ENCODE measurements at places on chromosomes 5 and 9.

- no peak for DNase-seq
Measured at GRCh38 chr5:158824241-158824882, 275.4 kb downstream of the EBF1 start.

DNA sequence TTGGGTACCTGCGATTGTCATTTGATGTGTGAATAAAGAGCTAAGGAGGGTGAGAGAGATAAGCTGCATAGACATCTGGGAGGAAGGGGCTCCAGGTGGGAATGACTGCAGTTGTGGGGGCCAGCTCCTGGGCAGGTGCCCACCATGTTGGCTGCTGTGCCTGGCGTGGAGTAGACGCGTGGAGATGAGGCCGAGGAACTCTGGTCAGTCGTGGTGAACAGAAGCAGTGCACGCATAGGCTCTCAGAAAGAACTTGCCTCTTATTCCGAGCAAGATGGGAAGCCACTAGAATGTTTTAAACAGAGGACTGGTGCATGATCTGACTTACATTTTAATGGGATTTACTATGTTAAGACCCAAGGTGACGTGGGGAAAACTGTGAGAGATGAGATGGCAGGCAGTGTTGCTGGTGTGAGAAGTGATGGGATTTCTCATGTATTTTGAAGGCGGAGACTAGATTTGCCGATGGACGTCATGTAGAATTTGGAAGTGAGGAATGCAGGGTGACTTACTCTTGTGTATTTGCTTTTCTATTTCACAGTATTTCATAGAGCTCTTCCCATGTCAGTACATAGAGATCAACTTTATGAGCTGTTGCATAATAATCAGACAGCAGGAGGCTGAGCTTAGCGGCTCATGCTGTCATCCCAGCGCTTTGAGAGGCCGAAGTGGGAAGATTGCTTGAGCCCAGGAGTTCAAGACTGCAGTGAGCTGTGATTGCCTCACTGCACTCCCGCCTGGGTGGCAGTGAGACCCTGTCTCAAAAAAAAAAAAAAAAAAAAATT, 71.1 kb downstream of the EHMT1 start:
- no peak for DNase-seq

DNA sequence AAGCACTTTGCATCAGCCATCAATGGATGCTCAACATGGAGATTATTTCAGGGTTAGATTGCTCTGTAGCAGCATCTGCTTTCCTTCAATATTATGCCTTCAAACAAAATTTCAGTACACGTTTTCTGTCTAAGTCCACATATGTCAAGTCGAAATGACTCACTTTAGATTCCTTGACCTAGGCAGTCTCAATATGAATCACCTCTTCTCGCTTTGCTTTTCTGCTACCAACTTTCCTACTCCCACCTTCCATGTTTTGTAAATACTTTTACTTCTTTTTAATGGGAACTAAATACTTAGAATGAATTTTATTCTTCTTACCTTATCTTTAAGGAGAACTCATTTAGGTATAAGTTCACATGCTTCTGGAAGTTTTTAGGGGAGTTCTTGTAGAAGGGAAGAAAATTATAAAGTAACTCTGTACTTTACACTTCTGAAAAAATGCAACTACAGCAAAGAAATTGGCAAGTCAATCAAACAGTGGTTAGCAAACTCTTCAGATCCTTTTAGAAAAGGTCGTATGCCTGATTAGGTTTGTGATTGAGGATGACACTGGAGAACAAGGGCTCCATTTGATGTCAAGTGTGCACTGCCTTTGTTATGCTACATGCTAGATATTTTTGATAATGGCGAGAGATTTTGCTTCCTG, 478.5 kb upstream of the SMARCA2 start:
- no peak for DNase-seq

DNA sequence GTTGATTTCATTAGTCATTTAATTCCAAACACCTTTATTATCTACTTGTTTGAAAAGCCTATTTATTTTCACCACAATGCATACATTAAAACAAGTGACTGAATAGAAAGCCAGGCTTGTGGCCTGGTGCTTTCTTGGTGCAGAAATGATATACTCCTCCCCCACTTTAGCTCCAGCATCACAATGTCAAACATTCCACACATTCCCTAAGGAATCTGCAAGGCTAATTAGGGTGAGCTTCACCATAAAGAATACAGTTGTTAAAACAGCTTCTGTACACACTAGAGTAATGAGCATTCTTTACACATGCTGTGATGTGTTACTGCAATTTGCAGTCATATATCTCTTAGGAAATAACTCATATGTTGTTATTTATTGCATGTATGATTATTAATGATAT, 705.7 kb downstream of the CETN3 start:
- DNase-seq = no peak

GRCh38 chr9:126618585-126619360, 5.0 kb downstream of the LMX1B start:
- no peak for DNase-seq

GRCh38 chr5:176702671-176703641, 55.7 kb downstream of the TSPAN17 start:
- DNase-seq = no peak

Data from B cell (primary cell).